Breast epithelium (tissue), 4 donors: ENCODE measurements at places on chromosomes 1 and 21.

DNA sequence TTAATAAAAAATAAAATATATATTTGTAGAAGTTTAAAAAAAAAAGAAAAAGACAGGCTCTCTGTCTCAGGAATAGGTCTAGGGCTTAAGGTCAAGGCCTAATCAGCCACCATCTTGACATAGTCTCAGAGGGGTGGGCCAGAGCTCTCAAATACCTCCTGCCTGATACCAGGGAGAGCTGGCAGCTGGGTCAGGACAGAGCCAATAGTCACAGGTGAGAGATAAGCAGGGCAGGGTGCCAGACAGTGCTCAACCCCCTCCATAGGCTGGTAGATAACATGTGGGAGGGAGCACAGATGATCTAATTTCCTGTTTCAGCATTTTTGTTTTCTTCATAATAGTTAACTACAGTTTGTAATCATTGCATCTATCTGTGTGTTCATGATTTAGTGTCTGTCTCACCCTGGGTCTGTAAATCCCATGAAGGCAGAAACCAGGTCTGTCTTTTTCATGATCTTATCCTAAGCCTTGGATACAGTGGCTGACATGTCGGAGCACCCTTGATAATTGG is 152.0 kb upstream of the GRIK3 start:
- DNase-seq: no peak

DNA sequence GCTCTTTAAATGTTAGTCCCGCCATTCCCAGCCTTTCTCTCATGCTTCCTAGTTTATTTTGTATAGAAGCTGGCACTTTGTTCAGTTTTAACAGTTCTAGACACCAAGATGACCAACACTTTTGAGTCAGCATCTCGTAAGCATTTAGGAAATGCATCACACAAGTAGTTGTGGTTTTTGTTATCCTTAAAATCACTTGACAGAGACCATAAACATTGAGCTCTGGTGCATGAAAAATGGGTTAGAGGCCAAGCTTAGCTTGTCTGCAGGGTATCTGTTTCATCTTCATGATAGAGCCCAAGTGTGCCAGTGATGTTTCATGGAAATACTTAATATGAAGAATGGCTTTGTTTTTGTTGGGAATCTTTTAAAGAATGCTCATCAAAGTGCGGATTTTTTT is 159.7 kb downstream of the DISP1 start:
- no peak for DNase-seq

DNA sequence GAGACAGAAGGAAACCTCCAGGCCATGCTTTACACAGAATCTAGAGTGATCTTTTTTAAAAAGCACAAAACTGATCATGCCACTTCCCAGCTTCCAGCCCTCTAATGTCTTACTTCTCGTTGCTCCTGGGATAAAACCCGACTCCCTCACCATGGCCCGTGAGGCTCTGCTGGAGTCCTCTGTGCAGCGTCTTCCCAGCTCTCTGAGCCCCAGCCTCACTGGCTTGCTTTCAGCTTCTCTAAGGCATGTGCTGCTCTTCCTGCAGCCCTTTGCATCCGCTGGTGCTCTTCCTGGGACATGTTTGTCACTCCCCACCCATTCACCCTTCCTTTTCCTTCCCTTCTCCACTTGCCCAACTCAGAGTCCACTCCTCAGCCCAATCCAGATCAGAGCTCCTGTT is 184.1 kb downstream of the AK5 start:
- no peak for DNase-seq

- DNase-seq: no peak
Measured at GRCh38 chr1:19651141-19651737, 7.1 kb downstream of the NBL1 start.

DNA sequence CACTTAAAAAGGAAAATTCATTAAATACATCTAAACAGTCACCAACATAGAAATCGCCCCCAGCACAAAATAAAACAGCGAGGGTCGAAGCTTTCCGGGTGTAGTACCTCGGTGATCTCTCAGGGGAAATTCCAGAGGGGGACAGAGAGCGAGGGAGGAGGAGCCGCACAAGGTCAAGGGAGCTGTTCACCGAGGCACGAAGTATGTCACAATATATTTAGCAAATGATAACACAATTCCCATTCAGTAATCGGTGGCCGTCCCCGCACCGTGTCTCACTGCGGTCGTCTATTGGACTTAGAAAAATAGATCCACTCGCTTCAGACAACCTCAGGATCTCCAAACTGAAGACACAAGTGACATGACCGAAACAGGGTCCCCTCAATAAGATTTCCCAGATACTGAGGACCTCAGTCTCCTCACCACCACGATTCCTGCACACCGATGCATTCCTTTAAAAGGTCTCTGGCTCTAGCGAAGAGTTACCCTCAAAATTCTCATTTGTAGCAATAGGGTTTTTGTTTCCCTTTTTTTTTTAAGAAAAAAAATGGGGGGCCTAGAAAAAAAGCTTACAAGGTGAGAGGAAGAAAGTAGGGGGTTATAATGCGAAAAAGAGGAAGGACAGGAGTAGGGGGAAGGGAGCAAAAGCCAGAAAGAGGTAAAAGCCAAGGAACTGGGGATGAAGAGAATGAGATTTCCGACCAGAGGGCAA is 1.1 kb downstream of the LPGAT1 start:
- DNase-seq: no peak
